ENCODE measurements at places on chromosomes 11 and 22. TPM values are rescaled to one million over a fixed set of nuclear protein-coding genes. Genes with fewer than 3 reads are reported as not detected.

The ADM2 gene
- total RNA-seq, result 23.0 TPM

The NELL1 gene
- total RNA-seq, result not detected

The DNAJB7 gene
- not detected for total RNA-seq

The HBG2 gene
- total RNA-seq, result not detected

The HTR3B gene
- total RNA-seq, result not detected

The OR4A16 gene
- not detected for total RNA-seq

Measured in astrocyte (in vitro differentiated cells and primary cell).